ENCODE measurements at places on chromosomes 3 and 15. TPM values are rescaled to one million over a fixed set of nuclear protein-coding genes. Genes with fewer than 3 reads are reported as not detected.

DNA sequence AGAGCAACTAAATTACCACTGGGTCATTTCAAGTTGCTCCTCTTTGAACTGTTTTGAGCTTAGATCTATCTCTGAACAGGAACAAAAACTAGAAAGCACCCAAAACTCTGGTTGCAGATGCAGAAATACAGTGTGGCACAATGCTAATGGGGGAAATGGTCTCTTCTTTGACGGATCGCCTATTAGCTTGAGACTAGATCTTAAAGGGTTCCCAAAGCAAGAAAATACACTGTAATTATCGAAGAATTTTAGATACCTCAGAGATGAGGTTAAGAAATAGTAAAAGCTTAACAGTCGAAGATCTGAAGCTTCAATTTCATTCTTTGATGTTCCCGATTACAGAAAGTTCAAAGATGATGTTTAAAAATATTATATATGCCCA is 818 bp downstream of the PPP1R2 start:
- no peaks in the 10 kb centered on the region for H3K36me3 ChIP-seq
- no peak for DNase-seq
- peaks cover 71% of the 10 kb centered on the region for H3K4me1 ChIP-seq
- H3K27ac ChIP-seq: no peak overlapping the region

- H3K4me3 ChIP-seq: no peak overlapping the region
- no peak for DNase-seq
Measured at GRCh38 chr15:59105854-59106253, 908 bp downstream of the CCNB2 start.

- no peak for DNase-seq
- H3K27ac ChIP-seq: no peak overlapping the region
- no peaks in the 10 kb centered on the region for H3K27me3 ChIP-seq
- no peaks in the 10 kb centered on the region for H3K36me3 ChIP-seq
Measured at GRCh38 chr3:135159681-135160247, 364.7 kb downstream of the EPHB1 start.

DNA sequence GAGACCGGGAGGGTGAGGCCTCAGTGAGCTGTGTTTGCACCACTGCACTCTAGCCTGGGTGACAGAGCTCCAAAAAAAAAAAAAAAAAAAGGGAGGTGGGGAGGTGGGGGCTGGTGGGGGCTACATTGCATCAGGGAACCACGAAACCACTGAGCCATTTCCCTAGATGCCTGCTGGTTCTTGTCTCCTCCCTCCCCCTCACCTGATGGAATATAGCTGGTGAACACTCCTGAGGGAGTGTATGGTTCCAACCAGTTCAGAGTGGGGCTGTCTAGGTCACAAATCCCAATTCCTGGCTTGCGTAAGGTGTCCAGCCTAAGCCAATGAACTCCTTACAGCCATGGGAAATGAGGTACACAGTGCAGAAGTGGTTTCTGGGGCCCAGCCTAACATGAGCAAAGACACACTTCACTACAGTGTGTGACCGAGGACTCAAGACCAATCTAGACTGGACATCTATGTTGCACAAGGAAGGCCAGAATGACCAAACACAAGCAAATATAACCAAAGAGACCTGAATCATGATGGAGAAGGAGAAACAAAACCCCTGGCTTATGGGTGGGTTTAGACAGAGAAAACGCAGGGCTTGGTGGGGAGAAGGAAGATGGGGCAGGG is 39.1 kb upstream of the OSBPL11 start:
- no peaks in the 10 kb centered on the region for H3K36me3 ChIP-seq
- H3K27me3 ChIP-seq: no peaks in the 10 kb centered on the region
- H3K4me3 ChIP-seq: no peak overlapping the region
- DNase-seq: no peak
- H3K4me1 ChIP-seq: no peaks in the 10 kb centered on the region

DNA sequence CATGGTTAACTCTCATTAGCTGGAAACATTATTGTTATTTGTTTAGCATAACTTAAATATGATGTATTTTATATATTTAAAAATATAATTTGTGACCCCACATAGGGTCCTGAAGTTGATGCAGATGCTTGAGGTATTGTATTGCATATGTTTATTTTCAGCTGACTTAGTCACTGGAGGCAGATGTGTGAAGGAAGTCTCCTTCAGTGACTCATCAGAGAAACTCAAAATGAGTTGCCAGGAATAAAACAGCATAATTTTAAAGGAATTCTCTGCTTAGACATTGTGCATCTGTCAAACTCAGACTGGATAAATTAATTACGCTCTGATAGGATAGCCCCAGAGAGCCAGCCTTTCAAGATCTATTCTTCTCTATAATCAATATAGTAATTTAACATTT is 7.9 kb upstream of the OR4F6 start:
- no peaks in the 10 kb centered on the region for H3K36me3 ChIP-seq
- H3K27ac ChIP-seq: no peak overlapping the region
- no peaks in the 10 kb centered on the region for H3K27me3 ChIP-seq
- H3K4me3 ChIP-seq: no peak overlapping the region
- H3K4me1 ChIP-seq: no peaks in the 10 kb centered on the region

DNA sequence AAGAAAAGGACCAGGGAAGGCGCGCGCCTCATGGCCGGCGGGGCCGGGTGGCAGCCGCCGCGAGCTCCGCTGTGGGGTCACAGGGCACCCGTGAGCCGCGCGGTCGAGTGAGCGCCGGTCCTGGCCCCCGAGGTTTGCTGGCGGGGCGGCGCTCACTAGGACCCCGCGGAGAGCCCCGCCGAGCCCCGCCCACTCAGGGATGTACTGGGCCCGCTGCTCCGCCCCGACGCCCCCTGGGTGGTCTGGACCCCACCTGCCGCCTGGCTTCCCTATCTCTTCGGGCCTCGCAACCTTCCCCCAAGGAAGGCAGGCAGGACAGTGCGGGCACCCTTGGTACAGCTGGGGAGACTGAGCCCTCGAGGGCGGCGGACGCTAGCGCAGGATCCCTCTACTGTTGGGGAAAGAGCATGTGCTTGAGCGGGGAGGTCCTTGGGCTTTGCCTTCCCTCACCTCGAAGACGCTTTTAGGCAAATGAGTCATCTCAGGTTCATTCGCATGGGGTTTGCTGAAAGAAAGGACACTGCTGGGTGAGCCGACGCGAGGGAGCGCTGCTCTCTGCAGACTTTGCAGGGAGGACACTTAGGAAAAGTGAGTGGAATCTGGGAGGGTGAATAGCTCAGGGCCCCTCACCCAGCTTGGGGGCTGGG is at the start of gene CHRNB4:
CHRNB4 (minus strand) TSS at position 109 of the 647 bp plus-strand sequence; CDS start at position 32, 77 bp downstream.
- peaks cover 13% of the 10 kb centered on the region for H3K4me1 ChIP-seq
- no peak within 1 kb of the TSS for H3K27ac ChIP-seq
- no peaks in the 10 kb centered on the region for H3K27me3 ChIP-seq
- no peak for DNase-seq
- peak within 1 kb of the TSS; percentile 27 for H3K4me3 ChIP-seq

DNA sequence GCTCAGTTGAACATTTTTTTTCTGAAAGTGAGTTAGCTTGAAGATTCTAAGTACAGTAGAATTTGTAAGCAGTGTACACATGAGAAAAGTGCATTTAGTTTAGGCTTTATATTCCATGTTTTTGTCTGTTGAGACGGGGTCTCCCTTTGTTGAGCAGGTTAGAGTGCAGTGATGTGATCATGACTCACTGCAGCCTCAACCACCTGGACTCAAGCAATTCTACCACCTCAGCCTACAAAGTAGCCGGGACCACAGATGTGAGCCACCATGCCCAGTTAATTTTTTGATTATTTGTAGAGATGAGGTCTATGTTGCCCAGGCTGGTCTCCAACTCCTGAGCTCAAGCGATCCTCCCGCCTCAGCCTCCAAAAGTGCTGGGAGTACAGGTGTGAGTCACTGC is 5.3 kb upstream of the CSNK1G1 start:
- no peak overlapping the region for H3K4me3 ChIP-seq
- DNase-seq: no peak
- H3K27ac ChIP-seq: no peak overlapping the region
- H3K4me1 ChIP-seq: peaks cover 7% of the 10 kb centered on the region
- no peaks in the 10 kb centered on the region for H3K27me3 ChIP-seq
- no peaks in the 10 kb centered on the region for H3K36me3 ChIP-seq

DNA sequence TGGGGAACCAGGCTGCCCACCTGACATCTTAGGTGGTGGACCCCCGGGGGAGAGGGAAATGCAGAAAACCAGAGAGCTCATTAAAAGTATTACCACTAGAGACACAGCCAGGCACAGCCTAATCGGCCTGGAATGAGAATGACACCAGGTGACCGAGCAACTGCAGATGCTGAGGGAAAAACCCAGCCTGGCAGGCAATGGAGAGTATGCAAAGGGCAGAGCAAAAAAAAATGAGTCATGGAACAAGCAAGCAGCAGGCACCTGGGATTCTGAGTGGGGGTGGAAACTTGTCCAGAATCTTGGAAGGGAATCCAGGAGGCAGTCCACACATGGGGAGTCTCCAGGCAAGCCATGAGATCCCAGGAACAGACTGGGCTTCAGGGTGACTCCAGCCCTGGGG is 183.7 kb upstream of the LRRN1 start:
- no peaks in the 10 kb centered on the region for H3K4me1 ChIP-seq
- no peak overlapping the region for H3K27ac ChIP-seq
- no peaks in the 10 kb centered on the region for H3K27me3 ChIP-seq
- DNase-seq: no peak
- no peaks in the 10 kb centered on the region for H3K36me3 ChIP-seq

DNA sequence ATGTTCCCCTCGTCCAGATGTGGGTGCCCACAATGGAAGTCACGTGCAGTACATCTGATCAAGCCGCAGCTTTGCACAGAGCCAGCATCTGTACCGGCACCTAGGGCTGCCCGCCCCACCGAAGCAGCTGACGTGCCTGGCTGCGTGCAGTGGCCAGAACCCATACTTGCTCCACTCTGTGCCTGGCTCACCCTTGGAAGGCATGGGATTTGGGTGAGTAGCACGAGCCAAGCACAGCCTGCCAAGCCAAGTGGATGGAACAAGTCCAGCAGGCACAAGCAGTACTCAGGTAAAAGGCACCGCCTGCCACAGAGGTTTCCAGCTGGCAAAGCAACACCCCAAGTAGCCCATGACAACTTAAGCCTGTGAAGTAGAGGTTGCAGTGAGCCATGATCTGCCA is 261.3 kb downstream of the TBC1D5 start:
- DNase-seq: no peak
- H3K4me3 ChIP-seq: no peak overlapping the region
- H3K27me3 ChIP-seq: no peaks in the 10 kb centered on the region
- no peaks in the 10 kb centered on the region for H3K4me1 ChIP-seq
- no peaks in the 10 kb centered on the region for H3K36me3 ChIP-seq

DNA sequence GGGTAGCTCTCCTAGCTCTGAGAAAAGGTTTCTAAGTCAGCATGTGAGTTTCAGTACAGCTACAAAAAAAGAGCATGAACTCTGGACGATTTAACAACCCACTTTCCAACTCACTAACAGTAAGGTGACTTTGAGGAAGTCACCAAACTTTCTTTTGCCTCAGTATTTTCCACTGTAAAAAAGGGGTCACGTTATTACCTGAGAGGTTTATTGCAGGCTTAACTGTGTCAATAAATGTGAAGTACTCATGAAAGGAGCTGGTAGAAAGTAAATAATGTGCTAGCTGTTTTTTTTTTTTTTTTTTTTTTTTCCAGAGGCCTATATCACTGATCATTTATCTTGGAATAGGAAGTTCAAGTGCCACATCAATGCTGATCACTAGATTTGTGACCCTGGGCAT is 89.3 kb downstream of the PLSCR2 start:
- no peak overlapping the region for H3K27ac ChIP-seq
- no peaks in the 10 kb centered on the region for H3K36me3 ChIP-seq
- no peak overlapping the region for H3K4me3 ChIP-seq
- no peak for DNase-seq
- H3K4me1 ChIP-seq: no peaks in the 10 kb centered on the region
- no peaks in the 10 kb centered on the region for H3K27me3 ChIP-seq

GRCh38 chr3:127330385-127330784 is 42.5 kb upstream of the PRR20G start:
- no peak overlapping the region for H3K4me3 ChIP-seq
- no peak for DNase-seq
- H3K4me1 ChIP-seq: no peaks in the 10 kb centered on the region
- no peaks in the 10 kb centered on the region for H3K27me3 ChIP-seq
- no peak overlapping the region for H3K27ac ChIP-seq

DNA sequence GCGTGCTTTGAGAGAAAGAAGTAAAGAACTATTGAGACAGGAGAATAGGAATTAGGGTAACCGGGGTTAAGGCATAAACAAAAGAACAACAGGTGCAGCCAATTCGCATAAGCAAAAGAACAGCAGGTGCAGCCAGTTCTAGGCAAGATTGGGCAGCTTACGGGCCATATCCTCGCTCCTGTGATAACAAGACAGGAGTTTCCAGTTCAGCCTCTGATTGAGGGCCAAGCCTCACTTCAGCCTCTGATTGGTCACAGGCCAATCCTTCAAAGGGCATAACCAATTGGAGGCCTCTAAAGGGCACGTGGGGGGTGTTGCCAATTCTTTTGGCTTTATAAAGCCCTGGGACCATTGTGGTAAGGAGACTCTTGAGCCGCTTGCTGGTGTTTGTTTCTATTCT is 143.5 kb downstream of the GADL1 start:
- H3K36me3 ChIP-seq: no peaks in the 10 kb centered on the region
- no peaks in the 10 kb centered on the region for H3K4me1 ChIP-seq
- no peak for DNase-seq

DNA sequence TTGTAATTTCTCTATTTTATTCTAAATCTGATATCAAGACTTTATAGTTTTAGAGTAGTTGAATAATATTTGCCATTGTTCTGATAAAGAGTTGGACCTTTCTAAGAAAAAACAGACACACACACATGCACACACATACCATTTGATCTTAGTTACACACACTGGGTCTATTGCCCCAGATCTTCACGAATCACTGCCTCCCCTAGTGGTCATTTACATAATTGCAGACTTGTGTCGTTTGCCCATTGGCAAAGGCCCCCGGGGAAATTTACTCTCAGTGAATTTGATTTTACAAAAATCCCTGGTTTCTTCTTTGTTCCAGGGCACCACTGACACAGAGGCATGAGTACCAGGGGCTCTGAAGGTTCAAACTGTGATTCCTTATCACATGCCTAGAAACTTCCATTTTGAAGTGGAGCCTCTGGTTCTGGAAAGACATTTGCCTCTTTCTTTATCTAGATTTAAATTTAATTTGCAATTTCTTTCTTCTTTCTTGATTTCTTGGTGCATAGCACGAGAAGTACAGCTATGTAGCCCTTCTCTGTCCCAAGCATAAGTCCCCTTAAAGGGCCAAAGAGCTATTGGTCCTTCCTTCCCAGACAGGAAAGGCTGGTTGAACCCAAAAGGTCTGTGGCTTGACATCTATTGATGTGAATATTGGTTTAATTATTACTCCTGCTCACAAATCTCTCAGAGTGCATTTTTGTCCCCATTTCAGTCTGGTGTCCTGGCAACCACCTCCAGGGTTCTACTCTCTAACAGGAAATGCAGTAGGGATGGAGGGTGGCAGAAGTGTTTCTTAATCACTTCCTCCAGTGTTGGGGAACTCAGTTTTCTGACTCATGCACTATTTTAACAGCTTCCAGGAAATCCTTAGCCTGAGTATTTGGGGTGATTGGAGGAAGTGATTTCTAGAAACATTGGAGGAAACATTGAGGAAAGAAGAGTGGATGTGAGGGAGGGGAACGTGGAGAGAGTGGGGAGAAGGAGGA is 32.4 kb upstream of the SLC6A11 start:
- H3K27ac ChIP-seq: no peak overlapping the region
- no peaks in the 10 kb centered on the region for H3K27me3 ChIP-seq
- H3K4me1 ChIP-seq: no peaks in the 10 kb centered on the region
- no peak for DNase-seq
- H3K4me3 ChIP-seq: no peak overlapping the region

The COPG1 gene
- 102 TPM for total RNA-seq

The GRK7 gene
- total RNA-seq: not detected

The WDR72 gene
- not detected for total RNA-seq
